Activated CD4-positive, alpha-beta T cell treated with anti-CD3 and anti-CD28 coated beads for 36 hours (primary cell): ENCODE measurements at places on chromosomes 2 and 18. TPM values are rescaled to one million over a fixed set of nuclear protein-coding genes. Genes with fewer than 3 reads are reported as not detected.
A peak's percentile ranks its signal among the peaks of the same experiment; 100 is the strongest.

The AQP12A gene
- total RNA-seq = not detected

DNA sequence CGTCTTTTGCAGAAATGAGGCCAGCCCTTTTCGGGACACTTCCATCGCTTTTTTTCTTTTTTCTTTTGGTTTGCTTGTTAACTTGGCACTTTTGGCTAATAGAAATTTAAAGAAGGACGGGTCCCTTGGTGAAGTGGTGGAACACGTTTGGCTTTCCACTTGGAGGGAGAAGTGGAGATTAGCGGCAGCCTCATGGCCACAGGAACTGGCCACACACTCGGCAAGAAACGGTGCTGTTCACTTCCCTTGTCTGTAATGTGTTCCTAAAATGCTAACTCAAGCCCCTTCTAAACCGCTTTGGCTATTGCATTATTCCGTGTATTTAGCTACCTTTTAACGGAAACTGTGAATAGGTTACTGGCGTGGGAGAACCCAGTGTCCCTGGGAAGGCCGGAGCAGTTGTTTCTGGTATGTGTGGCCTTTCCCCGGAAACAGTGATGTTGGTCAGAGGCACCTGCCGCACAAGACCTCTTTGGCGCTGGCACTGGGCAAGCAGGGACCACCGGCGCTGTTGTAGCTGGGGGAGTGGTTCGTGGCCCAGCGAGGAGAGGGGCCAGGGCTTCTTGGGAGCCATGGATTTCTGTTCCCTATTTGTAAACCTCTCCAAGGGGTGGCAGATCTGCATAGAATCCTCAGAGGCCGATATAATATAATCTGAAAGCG lies 981 bp downstream of the RAMP1 start:
- DNase-seq = no peak

DNA sequence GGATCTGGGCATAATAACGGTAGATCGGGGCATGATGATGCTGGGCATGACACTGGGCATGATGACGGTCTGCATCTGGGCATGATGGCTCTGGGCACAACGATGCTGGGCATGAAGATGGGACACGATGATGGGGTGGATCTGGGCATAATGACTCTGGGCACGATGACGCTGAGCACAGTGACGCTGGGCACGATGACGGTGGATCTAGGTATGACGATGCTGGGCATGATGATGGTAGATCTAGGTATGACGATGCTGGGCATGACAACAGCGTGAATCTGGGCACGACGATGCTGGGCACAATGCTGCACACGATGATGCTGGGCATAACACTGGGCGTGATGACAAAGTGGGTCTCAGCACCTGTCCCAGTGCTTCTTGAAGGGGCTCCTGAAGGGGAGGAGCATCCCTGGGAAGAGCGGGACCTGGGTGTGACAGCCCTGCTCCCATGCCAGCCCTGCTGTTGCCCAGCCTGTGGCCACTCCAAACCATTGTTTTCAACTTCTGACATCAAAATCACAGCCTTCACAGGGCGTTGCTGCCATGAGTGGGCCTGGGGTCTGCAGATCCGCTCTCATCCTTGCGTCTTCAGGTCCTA lies 30.4 kb upstream of the ALLC start:
- no peak for DNase-seq

DNA sequence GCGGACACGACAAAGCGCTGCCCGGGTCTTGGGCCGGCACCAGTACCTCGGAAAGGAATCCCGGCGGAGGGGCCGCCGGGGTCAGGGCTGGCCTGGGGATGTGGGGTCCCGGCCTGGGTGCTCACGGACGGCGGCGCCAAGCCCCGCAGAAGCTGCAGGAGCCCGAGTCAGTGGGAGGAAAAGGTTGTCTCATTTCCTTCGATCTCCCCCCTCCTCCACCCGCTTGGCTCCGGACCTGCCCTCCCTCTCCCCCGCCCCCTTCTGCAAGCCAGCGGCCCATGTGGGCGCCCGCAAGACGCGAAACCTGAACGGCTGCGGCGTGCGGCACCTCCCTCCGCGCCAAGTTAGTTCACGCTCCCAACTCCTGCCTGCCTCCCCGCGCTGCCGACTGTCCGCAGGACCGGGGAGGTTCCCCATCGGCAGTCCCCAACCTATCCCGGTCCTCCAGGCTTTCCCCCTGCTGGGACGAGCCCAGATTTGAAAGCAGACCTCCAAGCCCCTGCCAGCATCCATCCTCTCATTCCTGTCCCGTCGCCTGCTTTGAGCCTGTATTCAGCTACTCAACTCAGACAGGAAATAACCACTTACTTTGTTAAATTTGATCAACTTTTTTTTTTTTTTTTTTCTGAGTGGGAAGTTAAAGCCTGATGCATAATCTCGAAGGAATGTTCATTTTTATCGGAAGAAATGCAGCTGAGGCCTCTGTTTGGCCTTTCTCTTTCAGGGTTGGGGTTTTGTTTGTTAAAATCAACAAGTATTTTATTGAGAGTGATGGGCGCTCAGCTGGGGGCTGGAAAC lies at the start of gene EVA1A:
TSS of gene EVA1A (minus strand) at position 172 of the 798 bp plus-strand sequence. CDS start 42,799 bp downstream, outside the sequence.
- peak; percentile 56 for DNase-seq

DNA sequence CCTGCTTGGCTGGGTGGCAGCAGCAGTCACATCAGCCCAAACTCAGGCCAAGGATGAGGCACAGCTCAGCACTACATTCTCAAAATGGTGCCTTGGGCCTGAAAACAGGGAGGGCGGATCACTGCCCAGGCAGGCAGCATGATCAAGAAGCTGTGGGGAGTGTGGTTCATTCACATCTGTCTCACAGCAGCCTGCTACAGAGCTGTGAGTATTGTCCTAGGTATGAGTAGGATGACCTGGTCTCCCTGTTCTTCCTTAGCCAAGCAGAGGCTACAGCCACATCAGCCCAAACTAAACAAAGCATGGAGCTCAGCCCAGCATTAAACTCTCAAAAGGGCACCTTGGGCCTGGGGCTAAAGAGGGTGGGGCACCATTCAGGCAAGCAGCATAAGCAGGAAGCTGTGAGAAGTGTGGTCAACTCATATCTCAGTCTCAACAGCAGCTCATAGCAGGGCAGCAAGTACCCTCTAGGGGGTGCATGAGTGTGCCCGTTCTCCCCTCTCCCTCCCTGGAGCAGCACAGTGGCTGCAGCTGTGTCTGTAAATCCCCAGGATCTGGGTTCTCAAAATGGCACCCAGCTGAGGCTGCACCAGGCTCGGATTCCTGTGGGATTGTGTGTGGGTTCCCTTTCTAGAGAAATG lies 139.6 kb downstream of the TRABD2A start:
- peak; percentile 70 for DNase-seq
